ENCODE measurements at places on chromosomes 5 and 9. TPM values are rescaled to one million over a fixed set of nuclear protein-coding genes. Genes with fewer than 3 reads are reported as not detected.

FOXD4L4 gene
- polyA plus RNA-seq, result not detected

SLC25A2 gene
- not detected for polyA plus RNA-seq

PPP1R26 gene
- polyA plus RNA-seq, result 33.7 TPM

LAMC3 gene
- polyA plus RNA-seq, result 5.4 TPM

IRGM gene
- not detected for polyA plus RNA-seq

GHR gene
- 2.2 TPM for polyA plus RNA-seq

PGM5 gene
- 16.8 TPM for polyA plus RNA-seq

SYK gene
- polyA plus RNA-seq, result 0.04 TPM

GFI1B gene
- not detected for polyA plus RNA-seq

CCL27 gene
- 1.3 TPM for polyA plus RNA-seq

POLR3G gene
- polyA plus RNA-seq, result 2.4 TPM

DOCK2 gene
- 6.5 TPM for polyA plus RNA-seq

IFNA21 gene
- not detected for polyA plus RNA-seq

PCDHGA11 gene
- polyA plus RNA-seq, result 0.64 TPM

SAXO1 gene
- 0.24 TPM for polyA plus RNA-seq

OTP gene
- not detected for polyA plus RNA-seq

AGXT2 gene
- not detected for polyA plus RNA-seq

CHD1 gene
- polyA plus RNA-seq, result 18.2 TPM

SPAG8 gene
- polyA plus RNA-seq, result 4.2 TPM

ANKRD34B gene
- polyA plus RNA-seq, result 0.05 TPM

CDH9 gene
- not detected for polyA plus RNA-seq

IFNA13 gene
- not detected for polyA plus RNA-seq

FAM221B gene
- 0.66 TPM for polyA plus RNA-seq

PCDHGA4 gene
- 0.20 TPM for polyA plus RNA-seq

OSMR gene
- 0.62 TPM for polyA plus RNA-seq

BAAT gene
- polyA plus RNA-seq, result not detected

GRIA1 gene
- 1.6 TPM for polyA plus RNA-seq

PDE6A gene
- not detected for polyA plus RNA-seq

LCP2 gene
- not detected for polyA plus RNA-seq

ZNF782 gene
- 3.0 TPM for polyA plus RNA-seq

SLC38A9 gene
- polyA plus RNA-seq, result 14.4 TPM

DMRT3 gene
- polyA plus RNA-seq, result not detected

PCDHB5 gene
- 10.1 TPM for polyA plus RNA-seq

CYLC2 gene
- polyA plus RNA-seq, result not detected

PRDM9 gene
- polyA plus RNA-seq, result not detected

FAM163B gene
- not detected for polyA plus RNA-seq

TUBB4B gene
- 745 TPM for polyA plus RNA-seq

TSSK1B gene
- 0.27 TPM for polyA plus RNA-seq

MAPKAP1 gene
- 66.7 TPM for polyA plus RNA-seq

ERGIC1 gene
- 15.4 TPM for polyA plus RNA-seq

STXBP1 gene
- polyA plus RNA-seq, result 26.0 TPM

CDX1 gene
- polyA plus RNA-seq, result not detected

RAB3C gene
- 0.32 TPM for polyA plus RNA-seq

TEK gene
- polyA plus RNA-seq, result 2.5 TPM

TEX48 gene
- polyA plus RNA-seq, result not detected

IRX4 gene
- 257 TPM for polyA plus RNA-seq

ZNG1F gene
- 13.2 TPM for polyA plus RNA-seq

MSMP gene
- not detected for polyA plus RNA-seq

PCDHB6 gene
- polyA plus RNA-seq, result 0.37 TPM

BSPRY gene
- polyA plus RNA-seq, result 2.1 TPM
